Neural progenitor cell (in vitro differentiated cells): ENCODE measurements at places on chromosomes 12 and 14.

- H3K4me3 ChIP-seq = no peak overlapping the region
- DNase-seq = no peak
- H3K27me3 ChIP-seq = no peaks in the 10 kb centered on the region
- H3K27ac ChIP-seq = no peak overlapping the region
- peaks cover 13% of the 10 kb centered on the region for H3K36me3 ChIP-seq
These were observed 42.5 kb downstream of the PRKAB1 start for GRCh38 chr12:119710374-119710964.

DNA sequence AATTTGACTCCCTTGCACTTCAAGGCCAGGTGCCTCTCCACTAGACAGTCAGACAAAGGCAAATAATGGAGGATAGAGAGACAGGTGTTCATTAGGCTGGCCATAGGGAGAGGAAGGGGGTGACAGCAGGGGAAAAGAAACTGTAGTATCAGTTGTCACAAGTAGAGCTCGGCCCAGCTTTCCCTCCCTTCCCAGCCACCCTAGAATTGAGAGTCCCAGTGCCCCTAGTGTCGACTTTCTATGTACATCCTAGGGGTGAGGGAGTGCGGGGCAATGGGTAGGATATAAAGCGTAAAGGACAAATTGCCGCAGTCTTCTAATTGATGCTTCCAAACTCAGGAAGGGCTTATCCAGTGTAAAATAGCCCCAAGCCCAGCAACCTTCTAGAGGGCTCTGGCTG lies 39.0 kb downstream of the BAZ2A start:
- no peak overlapping the region for H3K4me3 ChIP-seq
- no peak overlapping the region for H3K27ac ChIP-seq
- H3K27me3 ChIP-seq = no peaks in the 10 kb centered on the region
- H3K4me1 ChIP-seq = no peaks in the 10 kb centered on the region
- peak; percentile 20 for DNase-seq
- no peaks in the 10 kb centered on the region for H3K36me3 ChIP-seq

DNA sequence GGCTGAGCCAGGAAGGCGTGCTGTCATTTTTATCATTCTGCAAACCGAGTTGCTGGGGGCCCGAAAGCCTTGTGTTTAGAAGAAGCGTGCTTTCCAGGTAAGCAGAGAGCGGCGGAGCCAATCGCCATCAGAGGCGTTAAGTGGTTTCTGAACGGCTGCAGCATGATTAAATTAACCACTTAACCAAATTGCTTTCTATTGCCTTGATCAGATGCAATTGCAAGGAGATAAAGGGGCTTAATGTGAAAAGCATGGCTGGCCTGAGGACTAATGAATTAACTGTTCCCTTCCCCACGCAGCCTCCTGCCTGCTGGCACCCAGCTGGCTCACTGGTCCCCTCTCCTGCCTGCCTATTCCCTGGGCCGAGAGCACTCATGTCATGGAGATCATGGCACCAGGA lies 36.6 kb upstream of the CHGA start:
- no peaks in the 10 kb centered on the region for H3K4me1 ChIP-seq
- no peaks in the 10 kb centered on the region for H3K27me3 ChIP-seq
- no peak overlapping the region for H3K4me3 ChIP-seq
- no peaks in the 10 kb centered on the region for H3K36me3 ChIP-seq
- no peak for DNase-seq

- no peak overlapping the region for H3K27ac ChIP-seq
- H3K27me3 ChIP-seq = no peaks in the 10 kb centered on the region
- DNase-seq = no peak
- H3K4me3 ChIP-seq = no peak overlapping the region
These were observed 1057.6 kb downstream of the GALC start for GRCh38 chr14:86935241-86935885.

DNA sequence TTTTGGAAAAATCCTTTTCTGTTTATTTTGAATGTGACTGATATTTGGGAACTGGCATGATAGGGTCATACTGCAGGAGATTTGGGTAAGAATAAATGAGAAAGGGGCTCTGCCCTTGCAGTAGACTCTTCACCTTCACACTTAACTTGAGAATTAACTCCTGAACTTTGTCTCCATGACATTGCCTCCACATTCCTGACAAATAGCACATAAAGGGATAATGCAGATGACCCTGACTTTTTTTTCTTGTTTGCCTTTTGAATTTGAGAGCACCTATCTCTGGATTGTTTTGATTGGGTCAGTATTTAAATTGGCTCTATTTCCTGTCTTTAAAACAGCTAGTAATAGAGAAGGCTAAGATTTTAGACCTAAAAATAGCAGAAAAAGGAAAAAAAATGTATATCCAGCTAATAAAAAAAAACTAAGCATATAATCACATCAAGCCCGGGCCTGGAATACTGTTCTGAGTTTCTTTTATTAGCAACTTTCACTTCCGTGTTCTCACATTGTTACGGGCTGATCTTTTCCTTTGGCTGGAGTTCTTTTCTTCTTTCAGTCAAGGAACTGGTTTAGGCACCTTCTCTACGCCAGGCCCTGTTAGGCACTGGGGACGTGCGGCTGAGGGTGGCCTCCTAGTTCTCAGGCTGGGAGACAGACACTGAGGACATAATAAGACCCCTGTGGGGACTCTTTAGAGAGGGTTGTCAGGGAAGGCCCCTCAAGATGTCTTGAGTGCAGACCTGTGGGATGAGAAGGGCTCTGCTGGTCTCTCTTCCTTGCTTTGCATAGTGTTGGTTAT lies 53.1 kb upstream of the GNPNAT1 start:
- H3K4me1 ChIP-seq = peaks cover 12% of the 10 kb centered on the region
- DNase-seq = peak; percentile 33
- H3K36me3 ChIP-seq = no peaks in the 10 kb centered on the region

DNA sequence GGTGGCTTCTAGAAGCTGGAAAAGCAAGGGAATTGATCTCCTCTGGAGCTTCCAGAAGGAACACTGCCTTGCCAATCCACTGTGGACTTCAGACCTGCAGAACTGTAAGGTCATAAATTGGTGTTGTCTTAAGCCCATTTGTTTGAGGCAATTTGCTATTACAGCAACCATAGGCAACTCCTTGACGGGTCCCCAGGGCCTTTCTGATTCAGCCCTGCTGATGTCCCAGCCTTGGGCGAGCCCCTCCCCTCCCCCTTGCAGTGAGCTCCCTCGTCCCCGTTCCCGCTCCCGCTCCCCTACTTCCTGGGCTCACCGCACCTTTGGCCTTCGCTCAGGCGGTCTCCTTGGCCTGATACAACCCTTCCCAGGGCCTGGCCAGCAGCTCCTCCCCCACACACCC lies 18.9 kb upstream of the DIO3 start:
- H3K4me3 ChIP-seq = no peak overlapping the region
- DNase-seq = no peak
- H3K27ac ChIP-seq = no peak overlapping the region
- no peaks in the 10 kb centered on the region for H3K36me3 ChIP-seq

GRCh38 chr14:83071888-83072501 lies 1538.3 kb upstream of the SEL1L start:
- peak; percentile 45 for DNase-seq
- H3K4me3 ChIP-seq = no peak overlapping the region
- no peak overlapping the region for H3K27ac ChIP-seq
- H3K4me1 ChIP-seq = no peaks in the 10 kb centered on the region
- no peaks in the 10 kb centered on the region for H3K36me3 ChIP-seq
- no peaks in the 10 kb centered on the region for H3K27me3 ChIP-seq

DNA sequence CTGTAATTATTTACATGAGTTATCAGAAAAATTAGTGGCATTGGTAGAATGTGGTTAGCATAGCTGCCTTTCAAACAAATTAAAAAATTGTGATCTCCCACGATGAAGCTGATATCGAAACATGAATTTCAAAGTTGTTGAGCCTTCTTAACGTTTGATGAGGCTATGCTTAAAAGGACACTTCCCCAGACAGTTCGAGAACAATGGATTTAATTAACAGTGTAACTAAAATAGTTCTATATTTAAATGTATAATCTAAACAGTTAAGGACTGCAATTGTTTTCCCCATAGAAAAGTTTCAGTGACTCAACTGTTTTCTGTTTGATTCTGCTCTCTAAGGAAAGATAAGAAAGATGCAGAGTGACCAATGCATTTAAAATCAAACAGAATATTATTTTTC lies 1.6 kb downstream of the CLEC2B start:
- no peak for DNase-seq
- no peaks in the 10 kb centered on the region for H3K27me3 ChIP-seq
- H3K27ac ChIP-seq = no peak overlapping the region

DNA sequence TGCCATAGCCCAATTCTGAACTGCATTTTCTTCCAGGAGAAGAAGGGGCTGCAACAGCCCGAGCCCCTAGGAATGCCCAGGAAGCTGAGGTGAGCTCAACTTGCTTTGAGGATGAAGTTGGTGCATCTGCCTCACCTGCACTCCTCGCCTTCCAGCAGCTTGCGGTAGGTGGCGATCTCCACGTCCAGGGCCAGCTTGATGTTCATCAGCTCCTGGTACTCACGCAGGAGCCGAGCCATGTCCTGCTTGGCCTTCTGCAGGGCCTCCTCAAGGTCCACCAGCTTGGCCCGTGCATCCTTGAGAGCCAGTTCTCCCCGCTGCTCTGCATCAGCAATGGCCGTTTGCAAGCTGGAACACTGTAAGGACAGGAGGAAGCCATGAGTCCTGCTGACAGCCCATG lies 6.0 kb downstream of the KRT75 start:
- no peak for DNase-seq
- no peaks in the 10 kb centered on the region for H3K27me3 ChIP-seq
- no peak overlapping the region for H3K27ac ChIP-seq
- H3K36me3 ChIP-seq = no peaks in the 10 kb centered on the region

DNA sequence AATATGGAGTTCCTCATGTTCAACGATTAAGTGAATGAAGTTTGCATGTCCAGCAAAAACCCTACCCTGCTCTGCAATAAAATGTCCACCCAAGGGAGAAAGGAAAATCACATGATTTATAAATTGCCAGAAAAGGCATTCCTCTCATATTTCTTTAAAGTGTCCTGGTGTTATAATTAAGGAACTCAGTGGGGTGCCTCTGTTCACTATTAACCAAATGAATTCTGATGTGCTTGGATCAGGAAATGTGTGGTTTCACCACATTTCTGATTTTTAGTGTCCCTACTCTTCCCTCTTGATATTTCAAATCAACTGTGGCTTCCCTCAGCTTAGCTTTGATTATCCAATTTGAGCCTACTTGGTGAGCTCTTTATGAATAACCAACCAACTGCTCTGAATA lies 208.1 kb downstream of the PHLDA1 start:
- DNase-seq = no peak
- no peak overlapping the region for H3K27ac ChIP-seq
- no peaks in the 10 kb centered on the region for H3K27me3 ChIP-seq
- H3K36me3 ChIP-seq = no peaks in the 10 kb centered on the region
- H3K4me3 ChIP-seq = no peak overlapping the region

- H3K4me3 ChIP-seq = no peak overlapping the region
- H3K27me3 ChIP-seq = no peaks in the 10 kb centered on the region
- no peaks in the 10 kb centered on the region for H3K4me1 ChIP-seq
These were observed 465.4 kb downstream of the FSCB start for GRCh38 chr14:44041700-44042099.
